Omental fat pad (tissue), 4 donors: ENCODE measurements at places on chromosomes 7 and 10. TPM values are rescaled to one million over a fixed set of nuclear protein-coding genes. Genes with fewer than 3 reads are reported as not detected.

GRCh38 chr10:14374745-14375445 lies 44.2 kb upstream of the FRMD4A start:
- no peak for DNase-seq

DNA sequence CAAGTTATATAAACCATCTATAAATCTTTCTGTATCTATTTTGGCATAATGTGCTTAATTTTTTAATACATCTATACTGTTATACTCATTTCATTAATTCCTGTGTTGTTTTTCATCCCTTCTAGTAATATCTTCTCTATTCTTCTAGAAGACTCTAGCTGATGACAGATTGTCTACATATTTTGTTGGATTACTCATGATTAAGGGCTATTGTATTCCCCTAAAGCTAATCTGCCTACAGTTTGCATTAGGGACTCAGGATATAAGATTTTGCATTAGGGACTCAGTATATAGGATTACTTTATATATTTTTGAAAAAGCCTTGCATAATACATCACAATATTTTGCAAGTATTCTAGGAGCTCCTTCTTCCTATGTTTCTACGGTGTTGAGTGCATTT lies 8.3 kb upstream of the SEMA3A start:
- no peak for DNase-seq

GRCh38 chr7:106405697-106406141 lies 120.9 kb upstream of the NAMPT start:
- DNase-seq: no peak

- no peak for DNase-seq
Observed at GRCh38 chr10:131210181-131210580, 101.3 kb downstream of the TCERG1L start.

The TCAF2 gene
- total RNA-seq: 8.2 TPM
